ENCODE measurements at places on chromosomes 4 and X. TPM values are rescaled to one million over a fixed set of nuclear protein-coding genes. Genes with fewer than 3 reads are reported as not detected.

The PITX2 gene
- 0.33 TPM for total RNA-seq

The SERTM2 gene
- not detected for total RNA-seq

The DCAF8L2 gene
- not detected for total RNA-seq

The ADH1B gene
- total RNA-seq = 5,080 TPM

The OPHN1 gene
- 14.6 TPM for total RNA-seq

The FGF13 gene
- 13.1 TPM for total RNA-seq

The HMGN5 gene
- 4.3 TPM for total RNA-seq

The UGT8 gene
- total RNA-seq = 0.16 TPM

The STK32B gene
- 4.6 TPM for total RNA-seq

Data from breast epithelium (tissue), 4 donors.